ENCODE measurements at places on chromosomes 13 and 19.

DNA sequence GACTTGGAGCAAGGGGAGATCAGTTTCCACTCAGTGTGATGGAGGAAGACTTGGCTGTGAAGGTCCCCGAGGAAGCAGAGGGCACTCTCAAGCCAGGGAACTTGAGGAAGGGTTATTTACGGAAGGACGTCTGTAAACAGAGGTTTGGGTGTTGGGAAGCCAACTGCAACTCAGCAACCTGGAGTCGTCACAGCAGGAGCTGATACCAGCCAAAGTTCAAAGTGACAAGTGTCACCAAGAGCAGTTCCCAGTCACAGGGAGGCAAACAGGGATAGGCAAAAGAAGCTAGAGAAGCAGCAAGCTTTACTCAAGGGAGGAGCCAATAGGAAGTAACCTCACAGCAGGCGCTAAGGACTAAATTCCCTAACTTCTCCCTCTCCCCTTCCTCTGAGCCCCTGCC lies 205.5 kb downstream of the EFNB2 start:
- DNase-seq, result no peak

DNA sequence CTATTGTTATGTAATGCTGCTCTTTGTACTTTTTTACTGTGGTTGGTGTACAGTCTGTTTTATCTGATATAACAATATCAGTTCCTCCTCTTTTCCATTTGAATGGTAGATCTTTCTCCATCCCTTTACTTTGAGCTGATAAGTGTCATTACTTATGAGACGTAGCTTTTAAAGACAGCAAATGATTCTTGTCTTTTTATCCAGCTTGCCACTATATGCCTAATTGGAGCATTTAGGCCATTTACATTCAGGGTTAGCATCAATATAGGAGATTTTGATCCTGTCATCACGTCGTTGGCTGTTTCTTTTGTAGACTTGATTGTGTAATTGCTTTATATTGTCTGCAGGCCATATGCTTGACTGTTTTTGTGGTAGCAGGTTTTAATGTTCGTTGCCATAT lies 894.2 kb upstream of the ATXN8OS start:
- DNase-seq, result no peak

DNA sequence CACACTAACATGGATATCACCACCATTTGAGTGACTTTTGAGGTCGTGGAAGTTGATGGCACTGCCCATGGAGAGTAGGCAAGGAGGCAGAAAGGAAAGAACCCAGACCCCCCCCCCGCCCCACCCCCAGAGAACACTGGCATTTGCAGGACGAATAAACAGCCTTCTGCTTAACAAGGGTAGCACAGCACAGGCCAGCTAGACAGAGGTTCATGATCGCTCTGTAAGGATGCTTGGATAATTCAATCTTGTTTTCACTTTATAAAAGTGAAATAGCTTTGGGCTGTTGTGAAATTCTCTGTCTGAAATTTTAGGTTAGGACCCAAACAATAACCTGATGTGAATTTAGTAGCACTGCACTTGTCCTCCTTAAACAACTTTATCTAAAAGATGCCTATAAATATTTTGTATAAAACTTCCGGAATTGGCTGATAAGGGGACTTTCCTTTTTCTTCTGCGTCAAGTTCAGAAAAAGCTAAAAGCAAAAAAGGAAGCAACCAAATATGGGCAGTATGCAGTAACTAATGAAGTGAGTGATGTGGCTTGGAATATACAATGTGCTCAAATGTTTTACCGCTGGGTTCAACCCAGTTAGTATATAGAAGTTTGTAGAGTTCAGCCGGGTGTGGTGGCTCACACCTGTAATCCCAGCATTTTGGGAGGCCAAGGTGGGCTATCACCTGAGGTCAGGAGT lies 163.7 kb downstream of the SHISA2 start:
- no peak for DNase-seq

- no peak for DNase-seq
These were observed 223.6 kb downstream of the GPC6 start for GRCh38 chr13:93450191-93450621.
